ENCODE measurements at places on chromosomes 11 and 22. TPM values are rescaled to one million over a fixed set of nuclear protein-coding genes. Genes with fewer than 3 reads are reported as not detected.

RAG2 gene
- total RNA-seq = 0.15 TPM

MUC5AC gene
- total RNA-seq = not detected

DNA sequence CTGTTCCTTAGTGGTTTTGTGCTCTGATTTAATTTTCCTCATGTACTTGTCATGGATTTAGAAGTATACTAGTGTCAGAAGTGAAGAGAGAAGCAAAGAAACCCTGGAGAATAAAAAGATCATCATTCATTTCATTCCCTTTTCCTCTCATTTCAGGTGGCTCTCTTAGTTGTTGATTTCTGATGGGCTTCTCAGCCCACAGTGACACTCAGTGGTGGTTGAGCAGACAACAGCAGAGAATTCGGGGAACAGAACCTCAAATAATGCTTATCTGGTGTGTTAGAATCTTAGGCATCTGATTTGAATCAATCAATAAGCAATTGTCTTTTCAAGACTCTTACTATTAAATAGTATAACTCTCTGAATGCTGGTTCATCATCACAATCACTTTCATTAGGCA lies 1289.4 kb downstream of the FAM181B start:
- no peaks in the 10 kb centered on the region for H3K27me3 ChIP-seq
- H3K27ac ChIP-seq = no peak overlapping the region
- no peaks in the 10 kb centered on the region for H3K4me1 ChIP-seq
- no peaks in the 10 kb centered on the region for H3K36me3 ChIP-seq
- no peak overlapping the region for H3K4me3 ChIP-seq

DNA sequence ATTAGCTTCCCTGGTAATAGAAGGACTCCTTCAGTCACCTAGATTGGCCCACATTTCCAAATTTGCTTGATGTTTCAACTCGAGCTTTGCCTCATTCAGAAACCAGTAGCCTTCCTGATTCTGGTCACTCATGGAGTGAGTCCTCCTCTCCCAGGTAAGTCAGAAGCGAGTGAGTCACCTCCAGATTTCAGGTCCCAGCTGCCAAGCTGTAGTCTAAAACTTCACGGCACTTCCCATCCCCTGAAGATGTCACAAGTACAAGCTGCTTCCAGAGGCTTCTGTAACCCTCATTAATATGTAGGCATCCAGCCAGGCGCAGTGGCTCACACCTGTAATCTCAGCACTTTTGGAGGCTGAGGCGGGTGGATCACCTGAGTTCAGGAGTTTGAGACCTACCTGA lies 23.5 kb downstream of the ARHGAP8 start:
- peaks cover 8% of the 10 kb centered on the region for H3K4me1 ChIP-seq
- H3K36me3 ChIP-seq = no peaks in the 10 kb centered on the region
- no peak overlapping the region for H3K27ac ChIP-seq
- H3K4me3 ChIP-seq = no peak overlapping the region
- no peak for DNase-seq
- H3K27me3 ChIP-seq = no peaks in the 10 kb centered on the region

GRCh38 chr11:15434529-15434928 lies 319.8 kb downstream of the INSC start:
- H3K4me3 ChIP-seq = no peak overlapping the region
- no peak for DNase-seq
- no peaks in the 10 kb centered on the region for H3K4me1 ChIP-seq
- H3K27me3 ChIP-seq = no peaks in the 10 kb centered on the region
- no peak overlapping the region for H3K27ac ChIP-seq

OR52H1 gene
- not detected for total RNA-seq

- no peaks in the 10 kb centered on the region for H3K27me3 ChIP-seq
- H3K36me3 ChIP-seq = no peaks in the 10 kb centered on the region
- no peaks in the 10 kb centered on the region for H3K4me1 ChIP-seq
- no peak for DNase-seq
- no peak overlapping the region for H3K27ac ChIP-seq
These were observed 1.2 kb downstream of the NXPE2 start for GRCh38 chr11:114679505-114679904.

OR52I1 gene
- not detected for total RNA-seq

PTPRCAP gene
- total RNA-seq = not detected

DNA sequence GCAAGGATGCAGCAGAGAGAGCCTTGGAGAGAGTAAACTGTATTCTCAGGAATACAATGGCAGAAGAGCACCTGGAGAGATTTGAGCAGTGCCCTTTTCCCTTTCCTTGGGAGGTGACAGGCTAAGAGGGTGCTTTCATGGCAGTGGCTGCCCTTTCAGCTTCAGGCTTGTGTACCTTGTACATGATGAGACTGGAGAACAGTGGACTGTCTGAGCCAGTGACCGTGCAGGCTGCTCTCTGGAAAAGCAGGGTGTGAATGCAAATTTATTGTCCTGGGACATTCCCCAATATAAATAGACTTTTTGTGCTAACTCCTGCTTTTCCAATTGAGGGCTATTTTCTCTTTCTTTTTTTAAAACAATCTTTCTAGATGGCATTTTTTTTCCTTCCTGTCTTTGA lies 99.3 kb downstream of the TRIM44 start:
- no peak overlapping the region for H3K27ac ChIP-seq
- H3K4me3 ChIP-seq = no peak overlapping the region
- H3K4me1 ChIP-seq = no peaks in the 10 kb centered on the region
- DNase-seq = no peak
- H3K27me3 ChIP-seq = no peaks in the 10 kb centered on the region
- no peaks in the 10 kb centered on the region for H3K36me3 ChIP-seq

- peaks cover 19% of the 10 kb centered on the region for H3K4me1 ChIP-seq
- peak; percentile 58 for DNase-seq
- no peak overlapping the region for H3K4me3 ChIP-seq
- H3K27me3 ChIP-seq = peaks cover 11% of the 10 kb centered on the region
- H3K27ac ChIP-seq = no peak overlapping the region
- no peaks in the 10 kb centered on the region for H3K36me3 ChIP-seq
These were observed 58.3 kb downstream of the CYTH4 start for GRCh38 chr22:37340331-37341262.
